Mesothelial cell of epicardium (in vitro differentiated cells): ENCODE measurements at places on chromosomes 1 and 21. TPM values are rescaled to one million over a fixed set of nuclear protein-coding genes. Genes with fewer than 3 reads are reported as not detected.

- no peak for DNase-seq
Observed at GRCh38 chr1:201456499-201457309, 12.3 kb downstream of the PHLDA3 start.

Gene RAP1GAP
- 7.1 to 10.2 TPM (median 8.0 TPM) in 3 replicates for total RNA-seq

- no peak for DNase-seq
Observed at GRCh38 chr1:182446033-182446669, 3.8 kb upstream of the RGSL1 start.

DNA sequence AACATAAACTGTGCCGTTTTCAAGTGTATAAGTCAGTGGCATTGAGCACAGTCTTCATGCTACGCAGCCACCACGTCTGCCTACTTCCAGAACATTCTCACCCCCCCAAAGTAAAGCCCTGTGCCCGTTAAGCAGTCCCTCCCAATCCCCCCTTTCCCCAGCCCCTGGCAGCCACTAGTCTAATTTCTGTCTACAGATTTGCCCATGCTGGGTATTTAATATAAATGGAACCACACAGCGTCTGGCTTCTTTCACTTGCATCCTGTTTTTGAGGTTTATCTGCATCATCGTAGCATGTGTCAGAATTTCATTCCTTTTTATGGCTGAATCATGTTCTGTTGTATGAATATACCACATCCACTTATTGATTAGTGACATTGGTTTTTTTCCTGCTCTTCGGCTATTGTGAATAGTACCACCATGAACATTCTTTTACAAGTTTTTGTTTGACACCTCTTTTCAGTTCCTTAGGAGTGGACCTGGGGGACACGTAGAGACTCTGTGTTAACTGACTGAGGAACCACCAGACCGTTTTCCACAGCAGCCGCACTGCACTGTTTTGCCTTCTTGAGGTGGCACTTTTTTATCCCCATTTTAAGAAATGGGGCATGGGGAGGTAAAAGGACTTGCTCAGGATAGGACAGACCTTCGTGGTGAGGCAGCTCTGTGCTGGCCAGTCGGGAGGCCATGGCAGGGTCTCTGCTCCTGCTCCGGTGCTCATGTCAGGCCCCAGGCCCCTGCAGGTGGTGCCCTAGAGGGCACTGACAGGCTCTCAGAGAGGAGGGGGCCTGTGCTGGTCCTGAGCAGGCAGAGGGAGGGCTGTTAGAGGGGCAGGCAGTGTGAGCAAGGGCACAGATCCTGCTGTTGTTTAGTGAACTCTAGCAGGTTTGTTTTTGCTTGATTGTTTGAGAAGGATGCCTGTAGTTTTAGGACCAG, 123.8 kb downstream of the PCBP3 start:
- DNase-seq: no peak

DNA sequence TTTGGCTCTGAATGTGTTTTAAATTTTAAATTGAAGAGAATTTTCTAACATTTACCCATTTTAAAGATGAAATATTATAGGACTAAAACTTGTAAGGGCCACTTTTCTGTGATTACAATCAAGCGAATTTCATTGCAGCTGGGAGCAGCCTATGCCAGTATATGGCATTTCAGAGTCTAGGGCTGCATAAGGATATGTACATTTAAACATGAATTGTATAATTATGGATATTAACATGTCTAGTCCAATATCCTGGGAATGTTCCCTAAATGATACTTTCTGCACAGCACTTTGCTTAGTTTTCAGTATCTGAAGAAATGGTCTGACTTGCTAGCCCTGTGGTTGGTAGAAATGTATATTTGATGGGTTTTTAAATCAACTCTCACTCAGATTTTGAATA, 8.4 kb downstream of the KCNJ15 start:
- DNase-seq: no peak

- DNase-seq: no peak
Observed at GRCh38 chr1:44664730-44665370, 9.4 kb downstream of the TMEM53 start.

DNA sequence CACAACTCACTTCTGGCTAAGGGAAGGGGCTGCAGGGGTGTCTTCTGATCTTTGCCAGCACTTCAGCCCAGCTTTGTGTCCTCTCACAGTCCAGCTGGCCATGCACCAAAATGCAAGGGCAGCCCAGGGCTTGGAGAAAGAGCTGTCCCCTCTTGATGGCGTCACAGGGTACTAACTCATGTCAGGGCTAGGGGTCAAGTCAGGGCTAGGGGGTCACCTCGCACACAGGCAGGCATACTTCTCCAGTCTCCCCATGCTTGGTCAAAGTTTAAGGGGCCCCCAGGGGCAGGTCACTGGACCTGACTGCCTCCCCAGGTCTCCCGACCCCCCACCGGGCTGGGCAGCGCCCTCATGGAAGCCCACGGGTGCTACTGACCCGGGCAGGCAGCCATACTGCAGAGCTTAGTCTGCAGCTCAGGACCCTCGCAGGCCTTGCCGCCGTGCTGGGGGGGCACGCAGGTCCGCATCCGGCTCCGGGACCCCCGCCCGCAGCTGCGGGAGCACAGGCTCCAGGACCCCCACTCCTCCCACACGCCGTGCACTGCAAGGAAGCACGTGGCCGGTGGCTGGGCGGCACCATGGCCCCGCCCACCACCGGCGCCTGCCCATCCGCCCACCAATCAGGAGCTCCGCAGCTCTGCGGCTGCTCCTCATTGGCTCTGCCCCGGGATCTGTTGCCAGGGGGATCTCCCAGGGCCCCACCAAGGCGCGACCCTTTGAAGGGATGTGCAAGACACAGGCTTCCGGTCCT, 21.5 kb downstream of the ADGRB2 start:
- no peak for DNase-seq

Gene CRB1
- 0.51 to 0.90 TPM (median 0.82 TPM) in 3 replicates for total RNA-seq

GRCh38 chr1:151811181-151811580, 6.0 kb upstream of the LINGO4 start:
- no peak for DNase-seq

- DNase-seq: no peak
Observed at GRCh38 chr1:101219924-101220870, 16.6 kb upstream of the S1PR1 start.

- DNase-seq: no peak
Observed at GRCh38 chr1:207918581-207918980, 7.7 kb upstream of the CD34 start.

- no peak for DNase-seq
Observed at GRCh38 chr1:44613941-44614340, 60.3 kb downstream of the TMEM53 start.

DNA sequence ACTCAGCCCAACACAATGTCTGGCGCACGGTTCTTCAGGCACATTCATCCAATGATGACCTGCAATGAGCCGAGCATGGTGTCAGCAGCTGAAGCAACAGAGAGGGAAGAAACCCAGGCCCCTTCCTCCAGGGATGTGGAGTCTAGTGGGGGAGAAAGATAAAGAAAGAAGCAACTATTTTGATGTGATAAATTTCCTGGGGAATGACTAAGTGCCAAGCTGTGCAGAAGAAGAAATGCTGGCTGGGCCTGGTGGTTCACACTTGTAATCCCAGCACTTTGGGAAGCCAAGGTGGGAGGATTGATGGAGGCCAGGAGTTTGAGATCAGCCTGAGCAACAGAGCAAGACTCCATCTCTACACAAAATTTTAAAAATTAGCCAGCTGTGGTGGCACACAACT, 561.8 kb downstream of the KIF26B start:
- no peak for DNase-seq

Gene NBPF6
- not detected in 3 replicates for total RNA-seq

- no peak for DNase-seq
Observed at GRCh38 chr1:77355010-77355409, 73.2 kb downstream of the AK5 start.

- no peak for DNase-seq
Observed at GRCh38 chr1:210025870-210026269, 87.9 kb downstream of the SYT14 start.

DNA sequence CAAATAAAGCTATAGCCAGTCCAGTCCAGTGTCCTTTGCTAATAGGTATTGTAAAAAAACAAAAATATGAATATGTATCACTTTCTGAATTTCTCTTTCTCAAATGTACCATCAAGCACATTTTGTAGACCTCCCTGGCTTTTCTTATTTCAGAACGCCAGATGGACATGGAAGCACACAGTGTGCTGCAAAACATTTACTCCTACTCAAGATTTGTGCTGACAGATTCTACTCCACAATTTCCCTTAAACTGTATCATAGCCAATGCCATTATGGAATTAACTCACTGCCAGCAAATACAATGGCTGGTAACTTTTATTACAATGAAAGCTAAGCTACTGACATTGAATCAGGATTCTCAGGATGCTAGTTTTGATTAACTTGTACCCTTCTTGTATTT, 30.8 kb upstream of the PLPPR4 start:
- DNase-seq: no peak

DNA sequence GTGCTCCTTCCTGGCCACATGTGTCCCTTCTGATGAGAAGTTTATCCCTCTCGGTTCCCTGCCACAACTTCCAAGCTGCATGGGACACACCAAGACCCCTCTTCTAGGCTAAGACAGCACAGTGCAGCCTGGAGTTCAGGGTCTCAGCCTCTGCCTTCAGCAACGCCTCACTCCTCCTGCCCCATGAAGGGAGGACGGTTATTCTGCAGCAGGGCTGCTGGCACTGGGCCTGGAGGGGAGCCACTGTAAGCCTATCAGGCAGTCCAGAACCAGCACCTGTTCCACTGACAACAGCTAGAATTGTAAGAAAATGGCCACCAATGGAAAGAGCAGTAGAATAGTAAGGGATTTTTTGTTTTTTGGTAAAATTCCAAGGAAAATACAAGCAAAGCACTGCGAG, 72.3 kb downstream of the GALNT2 start:
- no peak for DNase-seq

DNA sequence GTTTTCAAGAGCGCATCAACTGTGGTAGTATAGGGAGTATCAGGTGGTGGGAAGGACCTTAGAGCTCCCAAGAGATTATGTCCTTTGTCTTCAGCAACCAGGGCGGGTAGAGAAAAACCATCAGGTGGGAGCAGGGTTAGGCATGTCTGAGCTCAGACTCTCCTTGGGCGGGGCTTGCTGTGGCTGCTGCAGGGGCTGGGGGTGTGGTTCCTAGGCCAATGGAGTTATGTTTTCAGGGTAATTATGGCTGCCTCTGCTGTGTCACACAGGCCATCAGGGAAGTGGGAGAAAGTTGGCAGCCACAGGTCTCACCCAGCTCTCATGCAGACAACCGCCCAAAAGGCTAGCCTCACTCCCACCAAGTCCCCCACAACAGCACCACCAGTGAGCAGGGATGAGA, 74.9 kb downstream of the FCRL5 start:
- DNase-seq: no peak

Gene WNT9A
- 3.9 to 4.5 TPM (median 4.3 TPM) in 3 replicates for total RNA-seq

GRCh38 chr1:19710825-19711611, 46.3 kb downstream of the HTR6 start:
- no peak for DNase-seq

GRCh38 chr1:194940336-194941030, 1667.8 kb downstream of the KCNT2 start:
- no peak for DNase-seq

Gene LRRC39
- total RNA-seq: 1.7 to 2.0 TPM (median 1.9 TPM) in 3 replicates

GRCh38 chr1:92969517-92969916, 8.3 kb upstream of the DIPK1A start:
- no peak for DNase-seq

GRCh38 chr1:11862890-11863289, 4.1 kb upstream of the NPPB start:
- DNase-seq: no peak

DNA sequence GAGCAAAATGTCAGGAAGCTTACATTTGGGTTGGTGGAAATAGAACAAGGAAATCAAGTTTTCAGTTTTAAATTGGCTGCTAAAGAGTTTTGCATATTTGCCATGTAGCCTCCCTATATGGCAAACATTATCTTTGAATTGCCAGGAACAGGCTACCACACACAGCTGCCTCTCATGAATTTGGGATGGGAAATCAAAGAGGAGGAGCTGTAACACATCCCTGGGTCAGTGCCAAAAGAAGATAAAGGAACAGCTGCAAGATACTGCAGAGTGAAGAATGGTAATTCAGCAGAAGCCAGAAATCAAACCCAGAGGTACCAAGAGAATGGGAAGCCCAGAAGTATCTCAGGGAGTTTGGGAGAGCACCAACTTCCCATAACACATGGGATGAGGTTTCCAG, 18.6 kb upstream of the RASAL2 start:
- DNase-seq: no peak

DNA sequence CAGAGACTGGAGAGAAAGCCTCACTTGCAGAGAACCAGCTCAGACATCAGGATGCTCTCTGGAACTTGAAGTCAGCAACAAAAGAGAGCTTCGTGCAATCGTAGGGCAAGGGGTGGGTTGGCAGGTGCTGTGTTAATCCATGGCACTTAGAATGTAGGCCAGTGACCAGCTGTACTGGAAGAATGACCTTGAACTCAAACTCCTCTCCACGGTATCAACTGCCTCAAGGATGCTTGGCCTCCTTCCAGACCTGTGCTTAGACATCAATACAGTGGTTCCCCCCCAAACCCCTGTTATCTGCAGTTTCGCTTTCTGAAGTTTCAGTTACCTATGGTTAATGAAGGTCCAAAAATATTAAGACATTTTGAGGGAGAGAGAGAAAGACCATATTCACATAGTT, 6.5 kb downstream of the KANK4 start:
- DNase-seq: no peak

Gene DMRTA2
- 0.07 TPM in 1 of 3 replicates, not detected in the others for total RNA-seq

DNA sequence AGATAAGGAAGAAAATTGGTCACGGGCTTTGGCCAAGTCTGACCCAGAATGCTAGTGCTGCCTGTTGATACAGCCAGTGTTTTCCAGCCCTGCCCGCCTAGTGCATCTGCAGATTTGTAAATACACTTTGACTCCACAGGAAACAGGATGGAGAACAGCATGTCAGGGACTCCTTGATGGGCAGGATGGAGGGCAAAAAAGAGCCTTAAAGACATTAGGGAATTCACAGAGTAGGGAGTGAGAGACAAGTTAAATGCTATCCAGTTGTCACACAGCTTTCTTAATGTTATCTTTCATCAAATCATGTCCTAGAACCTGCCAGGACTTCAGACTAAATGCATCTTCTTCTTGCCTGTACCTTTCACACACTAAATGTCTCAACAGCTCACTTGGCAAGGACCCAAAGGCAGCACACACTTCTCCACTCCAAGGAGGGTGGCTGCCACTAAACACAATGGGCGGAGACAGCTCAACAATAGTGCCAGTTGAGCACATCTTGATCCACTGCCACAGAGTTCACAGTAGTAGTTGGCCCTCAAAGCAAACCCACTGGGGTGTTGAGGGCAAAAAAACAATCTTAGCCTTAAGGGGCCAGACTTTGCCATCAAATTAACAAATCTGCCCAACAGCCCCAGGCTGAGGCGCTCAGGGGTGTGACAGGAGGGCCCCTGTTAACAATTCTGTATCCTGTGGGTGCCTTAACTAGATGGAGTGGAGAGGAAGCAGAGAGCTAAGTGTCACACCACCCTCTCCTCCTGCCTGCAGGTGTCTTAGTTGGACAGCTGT, 2.7 kb downstream of the HIVEP3 start:
- no peak for DNase-seq
